ENCODE measurements at places on chromosomes 2 and 18.

DNA sequence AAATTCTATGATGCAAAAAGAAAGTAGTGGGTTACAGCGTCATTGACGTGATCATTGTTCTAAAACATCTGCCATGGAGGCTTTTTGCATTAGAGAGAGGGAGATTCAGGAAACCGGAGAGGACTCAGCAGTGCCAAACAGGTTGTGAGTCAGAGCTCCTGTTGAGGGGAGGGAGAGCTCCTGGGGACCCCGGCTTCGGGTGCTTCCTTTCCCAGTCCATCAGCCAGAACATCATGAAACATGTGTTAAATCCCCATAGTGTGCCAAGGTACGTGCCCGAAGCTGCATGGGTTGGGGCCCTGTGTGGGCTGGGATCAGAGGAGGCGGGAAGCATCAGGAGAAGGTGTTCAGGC lies 791 bp upstream of the CYRIA start:
- no peak for DNase-seq

GRCh38 chr2:224110811-224111210 lies 71.7 kb upstream of the SERPINE2 start:
- no peak for DNase-seq

- no peak for DNase-seq
These were observed 3.4 kb downstream of the IRS1 start for GRCh38 chr2:226796012-226796839.

GRCh38 chr2:112794131-112794733 lies 9.9 kb upstream of the IL1A start:
- DNase-seq, result no peak

GRCh38 chr2:203740871-203741281 lies 34.4 kb downstream of the CD28 start:
- no peak for DNase-seq

- DNase-seq, result no peak
These were observed 165.5 kb upstream of the ACVR2A start for GRCh38 chr2:147679191-147679954.

DNA sequence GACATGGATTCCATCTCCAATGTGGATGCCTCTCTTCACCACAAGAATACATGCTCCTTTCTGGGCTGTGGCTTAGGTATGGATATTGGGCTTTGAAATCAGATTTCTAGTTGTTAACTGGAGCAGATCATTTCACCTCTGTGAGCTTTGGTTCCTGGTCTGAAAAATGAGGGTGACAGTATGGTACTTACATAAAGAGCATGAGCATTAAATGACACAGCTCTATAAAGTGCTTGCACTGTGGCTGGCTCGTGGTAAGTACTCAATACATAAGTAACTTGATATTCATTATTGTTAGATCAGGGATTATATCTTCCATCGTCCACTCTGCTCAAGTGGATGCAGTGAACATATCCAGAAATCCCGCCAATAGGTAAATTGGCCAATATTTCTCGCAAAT lies 33.4 kb downstream of the ARHGAP25 start:
- DNase-seq, result no peak

DNA sequence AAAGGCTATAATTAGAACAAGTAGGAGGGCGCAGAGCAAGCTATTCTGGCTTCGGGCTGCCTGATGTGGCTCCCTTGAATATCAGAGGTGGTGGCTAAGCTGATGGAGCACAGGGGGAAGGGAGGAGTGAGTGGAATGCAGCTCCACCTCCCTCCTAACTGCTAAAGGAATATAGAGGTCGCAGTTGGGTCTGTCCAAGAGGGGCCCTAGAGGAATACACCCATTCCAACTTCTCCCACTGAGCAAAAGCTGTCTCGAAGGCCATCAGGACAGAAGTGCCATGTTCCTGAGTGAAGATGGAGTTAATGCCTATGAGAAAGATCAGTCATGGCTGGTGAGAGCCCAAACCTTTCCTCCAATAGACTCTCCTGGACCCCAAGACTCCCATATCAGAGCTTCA lies 32.8 kb upstream of the MARCO start:
- no peak for DNase-seq

- DNase-seq, result no peak
These were observed 17.2 kb downstream of the SH3YL1 start for GRCh38 chr2:246489-247144.

DNA sequence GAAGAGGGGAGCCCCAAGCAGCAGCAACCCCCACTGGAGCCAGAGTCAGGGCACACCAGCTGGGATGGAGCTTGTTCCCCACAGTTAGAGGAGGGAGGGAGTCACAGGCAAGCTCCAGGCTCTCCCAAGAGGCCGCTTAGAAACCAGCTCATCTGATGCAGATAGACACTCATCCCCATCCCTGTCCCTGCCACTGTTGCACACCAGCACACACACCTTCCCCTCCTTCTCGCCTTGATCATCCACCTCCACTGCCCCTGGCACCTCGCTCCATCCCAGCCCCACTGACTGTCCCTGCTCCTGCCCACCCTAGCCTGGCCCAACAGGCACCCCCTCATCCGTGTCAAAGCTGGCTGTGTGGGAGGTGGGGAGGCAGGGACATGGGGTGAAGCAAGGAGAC lies 1.5 kb upstream of the RUFY4 start:
- no peak for DNase-seq

DNA sequence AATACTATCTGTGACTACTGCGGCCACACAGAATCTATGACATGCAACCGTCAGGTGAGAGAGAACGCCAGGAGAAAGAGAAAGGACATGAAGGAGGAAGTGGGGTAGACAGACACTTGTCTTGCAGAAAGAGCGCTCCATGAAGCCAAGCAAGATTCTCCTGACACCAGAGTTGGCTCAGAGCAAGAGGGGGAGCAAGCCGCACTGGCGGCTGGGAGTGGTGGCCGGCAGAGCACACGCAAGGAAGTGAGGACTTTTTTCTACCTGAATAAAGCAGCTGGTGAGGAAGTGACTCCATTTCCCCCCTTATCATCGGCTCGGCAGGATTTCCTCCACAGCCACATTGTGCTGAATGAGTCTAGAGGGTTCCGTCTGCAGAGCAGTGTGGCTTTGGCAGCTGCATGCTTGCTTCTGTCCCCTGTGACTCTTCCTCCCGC lies 181.6 kb downstream of the BCL2 start:
- no peak for DNase-seq

DNA sequence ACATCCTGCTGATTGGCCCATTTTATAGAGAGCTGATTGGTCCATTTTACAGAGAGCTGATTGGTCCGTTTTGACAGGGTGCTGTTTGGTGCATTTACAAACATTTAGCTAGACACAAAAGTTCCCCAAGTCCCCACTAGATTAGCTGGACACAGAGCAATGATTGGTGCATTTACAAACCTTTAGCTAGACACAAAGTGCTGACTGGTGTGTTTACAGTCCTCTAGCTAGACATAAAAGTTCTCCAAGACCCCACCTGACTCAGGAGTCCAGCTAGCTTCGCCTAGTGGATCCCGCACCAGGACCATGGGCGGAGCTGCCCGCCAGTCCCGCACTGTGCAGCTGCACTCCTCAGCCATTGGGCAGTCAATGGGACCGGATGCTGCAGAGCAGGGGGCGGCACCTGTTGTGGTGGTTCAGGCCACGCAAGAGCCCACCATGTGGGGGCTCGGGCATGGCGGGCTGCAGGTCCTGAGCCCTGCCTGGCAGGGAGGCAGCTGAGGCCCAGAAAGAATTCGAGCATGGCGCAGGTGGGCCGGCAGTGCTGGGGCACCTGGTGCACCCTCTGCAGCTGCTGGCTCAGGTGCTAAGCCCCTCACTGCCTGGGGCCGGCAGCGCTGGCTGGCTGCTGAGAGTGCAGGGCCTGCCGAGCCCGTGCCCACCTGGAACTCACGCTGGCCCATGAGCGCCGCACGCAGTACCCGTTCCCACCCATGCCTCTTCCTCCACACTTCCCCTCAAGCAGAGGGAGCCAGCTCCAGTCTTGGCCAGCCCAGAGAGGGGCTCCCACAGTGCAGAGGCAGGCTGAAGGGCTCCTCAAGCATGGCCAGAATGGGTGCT lies 713.2 kb upstream of the GYPC start:
- no peak for DNase-seq

- no peak for DNase-seq
These were observed 19.4 kb downstream of the CFLAR start for GRCh38 chr2:201135386-201135785.

DNA sequence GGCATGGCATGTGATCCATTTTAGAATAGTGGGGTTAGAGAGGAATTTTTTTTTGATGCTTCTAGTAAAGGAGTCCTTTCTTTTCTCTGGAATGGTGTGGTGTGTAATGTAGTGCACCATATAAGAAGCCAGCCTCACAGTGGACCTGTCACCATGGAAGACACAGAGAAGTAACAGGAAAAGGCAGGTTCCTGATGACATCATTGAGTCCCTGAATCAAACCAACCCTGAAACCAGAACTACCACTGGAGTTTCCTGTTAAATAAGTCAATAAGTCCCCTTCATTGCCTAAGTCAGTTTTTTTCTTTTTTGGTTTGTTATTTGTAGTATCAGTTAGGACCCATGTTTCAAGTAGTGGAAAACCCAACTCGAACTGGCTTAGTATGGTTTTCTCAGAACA lies 11.9 kb downstream of the ADCYAP1 start:
- no peak for DNase-seq

- no peak for DNase-seq
These were observed 346.0 kb downstream of the CYRIA start for GRCh38 chr2:16319551-16320121.

- no peak for DNase-seq
These were observed 66.2 kb downstream of the SOX11 start for GRCh38 chr2:5758346-5758745.

GRCh38 chr2:42835577-42836371 lies 43.4 kb upstream of the HAAO start:
- DNase-seq, result no peak

Measured in activated T-cell treated with anti-CD3 and anti-CD28 coated beads for 48 hours (primary cell).